ENCODE measurements at places on chromosomes 16 and 17. TPM values are rescaled to one million over a fixed set of nuclear protein-coding genes. Genes with fewer than 3 reads are reported as not detected.

The FOXO3B gene
- 11.5 TPM for total RNA-seq

The GRAPL gene
- 0.57 TPM for total RNA-seq

The EIF4A3 gene
- total RNA-seq: 124 TPM

The KRTAP2-2 gene
- total RNA-seq: not detected

The DNAH3 gene
- 0.39 TPM for total RNA-seq

The SMPD3 gene
- 0.27 TPM for total RNA-seq

The SEPTIN12 gene
- total RNA-seq: 1.7 TPM

The ATPAF2 gene
- total RNA-seq: 49.4 TPM

The GPR179 gene
- 0.07 TPM for total RNA-seq

GRCh38 chr16:24188751-24189318 is 67.3 kb upstream of the CACNG3 start:
- no peak for DNase-seq

- no peak for DNase-seq
Observed at GRCh38 chr16:79912592-79913310, 312.2 kb upstream of the MAF start.

DNA sequence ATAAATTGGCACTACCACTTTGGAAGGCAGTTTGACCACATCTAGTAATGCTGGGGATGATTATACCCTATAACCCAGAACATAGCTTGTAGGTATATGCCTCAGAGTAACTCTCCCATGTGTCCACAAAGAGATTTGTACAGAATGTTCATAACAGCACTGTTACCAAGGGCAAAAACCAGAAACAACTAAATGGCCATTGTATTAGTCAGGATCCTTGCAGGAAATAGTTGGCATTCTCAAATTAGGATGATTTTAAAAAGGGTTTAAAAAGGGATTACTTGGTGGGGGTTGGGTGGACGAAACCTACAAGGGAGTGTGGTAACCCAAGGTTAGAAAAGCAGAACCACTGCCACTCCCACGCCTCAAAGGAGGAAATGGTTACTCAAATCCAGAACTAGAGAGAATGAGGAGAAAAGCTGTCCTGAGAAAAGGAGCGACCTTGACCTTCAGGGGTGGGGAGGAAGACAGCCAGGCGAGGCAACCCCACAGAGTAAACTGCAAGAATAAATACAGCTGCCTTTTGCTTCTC is 2.1 kb downstream of the CPPED1 start:
- DNase-seq: no peak

DNA sequence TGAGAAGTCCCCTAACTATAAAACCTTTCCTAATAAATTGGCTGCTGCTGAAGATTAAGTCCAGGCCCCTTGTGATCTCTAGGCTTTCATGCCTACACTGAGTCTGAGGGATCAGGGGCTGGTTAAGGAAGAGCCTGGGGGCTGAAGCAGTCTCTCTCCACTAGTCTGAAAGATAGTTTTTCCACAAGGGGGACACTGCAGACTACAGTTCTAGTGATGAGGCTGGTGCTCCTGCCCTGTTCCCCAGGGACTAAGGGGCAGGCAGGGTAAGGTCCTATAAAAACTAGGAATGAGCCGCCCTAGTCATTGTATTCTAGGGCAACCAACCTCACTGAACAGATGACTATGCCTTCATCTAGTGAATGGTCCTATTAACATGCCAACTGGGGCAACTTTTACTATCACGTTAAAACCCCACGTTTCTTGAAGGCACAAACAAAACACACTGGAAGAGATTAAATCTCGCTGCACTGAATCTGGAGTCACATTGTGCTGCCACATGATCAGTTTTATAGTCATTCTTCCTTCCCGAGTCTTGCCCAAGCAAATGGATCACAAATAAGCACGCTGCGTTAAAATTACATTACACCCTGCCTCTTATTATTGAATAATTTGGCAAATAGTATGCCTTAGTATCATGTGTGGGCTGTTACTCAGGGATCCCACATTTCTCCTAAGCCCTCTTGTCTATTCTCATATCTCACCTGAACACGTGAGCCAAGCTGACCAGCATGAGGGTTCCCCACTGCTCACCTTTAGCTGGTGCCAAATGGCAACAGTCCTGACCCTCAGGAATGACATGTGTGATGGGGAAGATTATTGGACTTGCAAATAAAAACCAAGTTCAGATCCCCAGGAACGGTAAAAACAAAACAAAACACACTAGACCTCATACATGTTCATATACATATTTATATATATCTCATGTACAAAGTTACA is 95.4 kb upstream of the TOB1 start:
- no peak for DNase-seq

DNA sequence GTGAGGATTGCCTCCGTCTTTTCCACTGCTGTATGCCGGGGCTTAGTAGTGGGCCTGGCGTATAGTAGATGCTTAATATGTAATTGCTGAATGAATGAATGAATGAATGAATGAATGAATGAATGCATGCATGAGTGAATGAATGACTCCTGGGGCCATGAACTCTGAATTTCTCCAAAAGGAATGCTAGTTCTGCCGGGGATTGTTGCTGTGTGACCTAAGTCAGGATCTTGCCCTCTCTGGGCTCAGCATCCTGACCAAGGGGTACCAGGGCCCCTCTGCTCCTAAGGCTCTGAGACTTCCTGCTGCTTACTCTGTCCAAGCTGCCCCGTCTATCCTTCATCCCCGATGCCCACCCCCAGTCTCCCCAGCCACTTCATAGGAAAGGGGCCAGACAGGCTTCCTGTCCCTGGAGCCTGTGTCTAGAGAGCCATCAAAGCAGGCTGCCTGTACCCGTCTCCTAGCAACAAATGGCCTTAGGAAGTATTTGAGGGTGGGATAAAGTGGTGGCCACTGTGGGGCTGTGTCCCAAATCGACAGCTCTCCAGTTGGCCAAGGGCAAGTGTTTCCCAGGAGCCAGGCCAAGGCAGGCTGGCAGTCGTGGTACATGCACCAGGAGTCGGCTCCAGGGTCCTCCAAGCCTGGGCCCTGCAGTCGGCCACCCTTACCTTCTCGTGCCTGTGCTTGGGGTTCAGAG is 11.6 kb upstream of the MPRIP start:
- no peak for DNase-seq

GRCh38 chr16:66231452-66232160 is 134.9 kb upstream of the CDH5 start:
- DNase-seq: no peak
